PC-3 (cell line): ENCODE measurements at places on chromosomes 4 and X. TPM values are rescaled to one million over a fixed set of nuclear protein-coding genes. Genes with fewer than 3 reads are reported as not detected.

The FRG2 gene
- total RNA-seq, result 0.47 and 0.86 TPM in 2 replicates

The SERPINA7 gene
- total RNA-seq, result not detected in 2 replicates

The DGAT2L6 gene
- not detected in 2 replicates for total RNA-seq

The RHOXF2B gene
- not detected in 2 replicates for total RNA-seq

The MXRA5 gene
- total RNA-seq, result not detected in 2 replicates

The CDKL2 gene
- total RNA-seq, result 0.55 and 0.69 TPM in 2 replicates

The FGFBP1 gene
- 80.5 and 133 TPM in 2 replicates for total RNA-seq

The HEPH gene
- not detected in 2 replicates for total RNA-seq

The DGKK gene
- total RNA-seq, result not detected in 2 replicates

The TMSB15B gene
- total RNA-seq, result 3.1 and 7.7 TPM in 2 replicates

The KCTD8 gene
- 0.35 TPM in 1 of 2 replicates, not detected in the other for total RNA-seq

The NUDT10 gene
- total RNA-seq, result 0.22 and 0.40 TPM in 2 replicates

The SSX1 gene
- not detected in 2 replicates for total RNA-seq

The GRIA2 gene
- not detected in 2 replicates for total RNA-seq

The CLNK gene
- total RNA-seq, result not detected in 2 replicates
